ENCODE measurements at places on chromosomes 7 and 10.

DNA sequence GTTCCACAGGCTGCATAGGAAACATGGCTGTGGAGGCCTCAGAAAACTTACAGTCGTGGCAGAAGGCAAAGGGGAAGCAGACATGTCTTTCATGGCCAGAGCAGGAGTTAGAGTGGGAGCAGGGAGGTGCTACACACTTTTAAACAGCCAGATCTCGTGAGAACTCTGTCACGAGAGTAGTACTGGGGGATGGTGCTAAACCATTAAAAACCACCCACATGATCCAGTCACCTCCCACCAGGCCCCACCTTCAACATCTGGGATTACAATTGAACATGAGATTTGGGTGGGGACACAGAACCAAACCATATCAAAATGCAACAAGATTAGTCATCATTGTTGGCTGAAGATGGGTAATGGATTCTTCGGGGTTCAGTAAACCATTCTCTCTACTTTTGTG, 65.4 kb upstream of the PDCD4 start:
- DNase-seq = no peak

- no peak for DNase-seq
Measured at GRCh38 chr7:158123214-158123613, 464.4 kb downstream of the PTPRN2 start.

DNA sequence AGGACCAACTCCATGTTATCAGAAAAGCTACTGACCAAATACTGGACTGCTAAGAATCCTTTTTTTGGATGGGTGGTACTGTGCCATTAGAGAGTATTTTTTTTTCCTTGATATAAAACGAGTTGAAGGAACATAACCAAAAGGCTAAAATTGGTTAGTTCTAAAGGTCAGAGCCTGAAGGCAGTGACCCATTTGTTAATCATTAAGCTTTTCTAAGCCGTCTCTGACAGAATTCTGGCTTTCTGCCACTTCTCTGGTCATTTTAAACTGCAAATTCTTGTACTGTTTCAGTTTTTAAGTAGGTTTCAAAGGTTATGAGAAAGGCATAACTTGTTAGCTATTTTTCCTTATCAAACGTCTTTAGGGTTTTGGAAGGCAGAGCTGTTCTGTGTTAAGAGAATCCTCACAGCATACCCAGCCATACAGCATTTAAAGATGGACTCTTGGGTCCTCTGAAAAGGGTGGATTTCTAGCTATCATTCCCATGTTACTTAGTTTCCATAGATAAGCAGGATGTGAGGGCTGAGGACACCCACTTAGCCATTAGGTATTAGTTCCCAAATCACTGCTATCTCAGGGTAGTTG, 196.8 kb downstream of the RNLS start:
- no peak for DNase-seq

- no peak for DNase-seq
Measured at GRCh38 chr7:64811767-64812166, 17.5 kb downstream of the ZNF138 start.

GRCh38 chr10:67527351-67527750, 168.6 kb downstream of the CTNNA3 start:
- DNase-seq = no peak

DNA sequence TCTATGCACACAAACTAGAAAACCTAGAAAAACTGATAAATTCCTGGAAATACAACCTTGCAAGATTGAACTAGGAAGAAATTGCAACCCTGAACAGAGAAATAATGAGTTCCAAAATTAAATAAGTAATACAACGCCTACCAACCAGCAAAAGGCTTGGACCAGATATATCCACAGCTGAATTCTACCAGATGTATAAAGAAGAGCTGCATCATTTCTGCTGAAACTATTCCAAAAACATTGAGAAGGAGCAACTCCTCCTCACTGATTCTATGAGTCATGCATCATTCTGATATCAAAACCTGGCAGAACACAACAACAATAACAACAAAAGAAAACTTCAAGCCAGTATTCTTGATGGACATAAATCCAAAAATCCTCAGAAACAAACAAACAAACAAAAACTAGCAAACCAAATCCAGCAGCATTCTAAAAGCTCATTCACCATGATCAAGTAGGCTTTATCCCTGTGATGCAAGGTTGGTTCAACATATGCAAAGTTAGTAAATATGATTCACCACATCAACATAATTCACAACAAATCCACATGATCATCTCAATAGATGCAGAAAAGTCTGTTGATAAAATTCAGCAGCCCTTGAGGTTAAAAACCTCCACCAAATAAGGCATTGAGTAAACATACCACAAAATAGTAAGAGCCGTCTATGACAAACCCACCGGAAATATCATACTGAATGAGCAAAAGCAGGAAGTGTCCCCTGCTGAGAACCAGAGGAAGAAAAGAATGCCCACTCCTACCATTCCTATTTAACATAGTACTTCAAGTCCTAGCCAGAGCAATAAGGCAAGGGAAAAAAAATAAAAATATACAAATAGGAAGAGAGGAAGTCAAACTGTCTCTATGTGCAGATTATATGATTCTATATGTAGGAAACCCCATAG, 98.2 kb downstream of the PCDH15 start:
- no peak for DNase-seq

DNA sequence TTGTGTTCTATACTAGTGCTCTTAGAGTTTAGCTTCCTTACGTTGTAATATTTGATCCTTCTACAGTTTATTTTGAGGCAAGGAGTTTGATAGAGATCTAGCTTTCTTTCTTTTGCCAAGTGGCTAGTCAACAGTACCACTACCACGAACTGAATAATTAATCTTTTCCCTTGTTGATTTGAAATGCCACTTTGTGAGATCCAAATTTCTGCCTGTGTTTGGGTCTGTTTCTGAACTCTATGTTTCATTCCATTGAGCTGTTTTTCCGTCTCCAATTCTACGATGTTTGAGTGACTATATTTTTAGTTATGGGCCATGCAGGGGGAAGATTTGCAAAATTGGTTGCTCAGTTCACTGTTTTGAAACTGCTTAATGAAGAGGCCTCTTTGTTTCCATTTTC, 134.7 kb downstream of the KIAA1217 start:
- no peak for DNase-seq

GRCh38 chr7:130662426-130662825, 6.1 kb downstream of the COPG2 start:
- DNase-seq = no peak

DNA sequence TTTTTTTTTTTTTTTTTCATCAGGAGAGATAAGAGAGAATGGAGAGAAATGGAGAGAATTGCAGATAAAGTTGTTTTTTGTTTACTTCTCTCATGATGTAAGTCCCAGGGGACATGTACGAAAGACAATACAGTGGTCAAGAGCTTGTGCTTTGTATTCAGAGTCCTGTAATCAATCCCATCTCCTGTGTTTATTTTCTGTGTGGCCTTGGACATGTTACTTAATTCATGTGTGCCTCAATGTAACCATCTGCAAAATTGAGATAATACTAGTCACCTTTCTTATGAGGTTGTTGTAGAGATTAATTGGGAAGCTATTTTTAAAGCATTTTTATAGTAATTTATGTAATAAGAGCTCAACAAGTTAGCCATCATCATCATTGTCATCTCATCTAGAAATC, 117.5 kb downstream of the CDK14 start:
- no peak for DNase-seq

DNA sequence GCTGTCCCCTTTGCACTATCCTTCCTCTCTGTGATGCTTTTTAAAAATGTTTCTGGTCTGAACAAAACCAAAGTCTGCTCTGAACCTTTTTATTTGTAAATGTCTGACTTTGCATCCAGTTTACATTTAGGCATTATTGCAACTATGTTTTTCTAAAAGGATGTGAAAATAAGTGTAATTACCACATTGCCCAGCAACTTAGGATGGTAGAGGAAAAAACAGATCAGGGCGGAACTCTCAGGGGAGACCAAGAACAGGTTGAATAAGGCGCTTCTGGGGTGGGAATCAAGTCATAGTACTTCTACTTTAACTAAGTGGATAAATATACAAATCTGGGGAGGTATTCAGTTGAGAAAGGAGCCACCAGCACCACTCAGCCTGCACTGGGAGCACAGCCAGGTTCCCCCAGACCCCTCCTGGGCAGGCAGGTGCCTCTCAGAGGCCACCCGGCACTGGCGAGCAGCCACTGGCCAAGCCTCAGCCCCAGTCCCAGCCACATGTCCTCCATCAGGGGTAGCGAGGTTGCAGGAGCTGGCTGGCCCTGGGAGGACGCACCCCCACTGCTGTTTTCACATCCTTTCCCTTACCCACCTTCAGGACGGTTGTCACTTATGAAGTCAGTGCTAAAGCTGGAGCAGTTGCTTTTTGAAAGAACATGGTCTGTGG, 11.4 kb upstream of the CSGALNACT2 start:
- DNase-seq = peak; percentile 8

- no peak for DNase-seq
Measured at GRCh38 chr10:56596257-56596656, 235.2 kb upstream of the ZWINT start.

GRCh38 chr10:17669185-17669872, 25.4 kb downstream of the STAM start:
- no peak for DNase-seq

DNA sequence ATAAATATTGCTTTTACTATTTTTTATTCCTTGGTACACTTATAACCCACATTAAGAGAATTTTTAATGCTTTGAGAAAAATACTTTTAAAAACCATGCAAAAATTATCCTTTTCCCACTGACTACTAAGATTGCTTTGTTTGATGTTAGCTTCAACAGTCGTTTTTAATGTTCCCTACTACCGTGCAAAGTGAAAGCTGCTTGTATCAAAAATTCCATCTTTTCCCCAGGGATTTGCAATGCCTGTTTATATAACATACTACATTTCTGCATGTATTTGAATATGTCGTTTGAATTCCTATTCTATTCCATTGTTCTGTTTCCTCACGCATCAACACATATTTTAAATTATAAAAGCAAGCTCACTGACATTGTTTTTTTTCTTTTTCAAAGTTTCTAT, 54.4 kb downstream of the TFPI2 start:
- no peak for DNase-seq

GRCh38 chr7:33393770-33394169, 264.4 kb downstream of the BBS9 start:
- no peak for DNase-seq

DNA sequence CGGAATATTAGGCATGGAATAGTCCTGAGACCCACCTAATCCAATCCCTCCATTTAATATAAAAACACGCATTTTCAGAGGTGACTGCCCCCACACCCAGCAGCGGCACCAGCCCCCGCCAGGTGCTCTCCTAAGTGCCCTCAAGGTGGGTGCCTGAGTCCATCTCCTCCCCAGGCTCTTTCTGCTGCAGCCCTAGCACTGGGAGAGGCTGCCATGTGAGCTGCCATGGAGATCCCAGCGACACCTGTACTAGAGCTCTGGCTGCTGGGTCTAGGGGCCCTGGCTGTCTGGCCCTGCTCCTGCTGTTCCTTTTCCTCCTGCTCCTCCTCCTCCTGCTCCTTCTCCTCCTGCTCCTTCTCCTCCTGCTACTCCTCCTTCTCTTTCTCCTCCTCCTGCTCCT, 191.1 kb upstream of the BMPER start:
- no peak for DNase-seq

DNA sequence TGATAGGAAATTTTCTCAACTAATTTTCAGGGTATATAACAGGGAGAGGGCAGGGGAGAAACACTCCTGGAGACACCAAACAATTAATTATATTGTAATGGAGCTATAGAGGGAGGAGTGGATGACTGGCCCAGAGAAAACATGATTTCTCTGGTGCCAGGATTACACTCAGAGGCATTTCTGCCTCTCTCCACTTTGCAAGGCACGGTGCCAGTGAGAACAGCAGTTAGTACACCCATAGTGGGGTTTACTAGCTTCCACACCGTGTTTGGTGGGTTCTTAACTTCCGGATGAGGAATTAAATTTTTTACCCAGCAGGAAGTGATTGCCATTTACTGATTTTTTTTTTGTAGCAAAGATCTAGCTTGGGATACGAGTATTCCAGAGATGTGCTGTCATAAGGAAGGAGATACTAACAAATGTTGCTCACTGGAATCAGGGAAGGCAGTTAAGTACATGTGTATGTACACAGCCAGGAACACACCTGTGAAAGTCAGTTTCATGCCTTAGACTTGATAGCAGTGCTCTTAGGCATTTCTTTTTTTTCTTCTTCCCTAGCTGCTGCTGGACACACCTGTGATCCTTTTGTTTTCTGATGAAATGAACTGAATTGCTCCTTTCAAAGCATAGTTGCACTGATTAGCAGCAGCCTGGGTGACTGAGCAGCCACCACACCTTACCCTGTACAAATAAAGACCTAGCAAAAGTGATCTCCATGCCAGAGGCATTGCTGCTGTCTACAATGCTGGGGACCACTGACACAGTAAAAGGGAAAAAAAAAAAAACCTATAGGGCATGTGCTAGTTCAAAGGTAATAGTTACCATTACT, 58.1 kb downstream of the POLL start:
- DNase-seq = no peak

DNA sequence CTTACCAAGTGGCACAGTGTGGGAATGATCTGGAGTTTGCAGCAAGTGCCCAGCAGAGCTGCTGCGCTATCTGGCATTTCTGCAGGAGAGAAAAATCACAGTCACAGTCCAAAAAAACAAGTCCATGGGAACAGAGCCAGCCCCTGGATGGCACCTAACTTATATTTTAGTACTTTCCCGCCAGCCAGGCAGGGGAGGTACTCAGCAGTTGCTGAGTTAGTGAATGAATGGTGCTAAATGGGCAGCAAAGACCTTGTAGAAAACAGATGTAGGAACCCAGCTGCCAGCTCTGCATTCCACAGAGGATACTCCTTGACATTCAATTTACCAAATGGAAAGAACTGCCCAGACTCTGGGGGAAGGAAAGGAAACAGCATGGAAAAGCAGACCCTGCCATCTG, 54.5 kb downstream of the GSDME start:
- peak; percentile 79 for DNase-seq

DNA sequence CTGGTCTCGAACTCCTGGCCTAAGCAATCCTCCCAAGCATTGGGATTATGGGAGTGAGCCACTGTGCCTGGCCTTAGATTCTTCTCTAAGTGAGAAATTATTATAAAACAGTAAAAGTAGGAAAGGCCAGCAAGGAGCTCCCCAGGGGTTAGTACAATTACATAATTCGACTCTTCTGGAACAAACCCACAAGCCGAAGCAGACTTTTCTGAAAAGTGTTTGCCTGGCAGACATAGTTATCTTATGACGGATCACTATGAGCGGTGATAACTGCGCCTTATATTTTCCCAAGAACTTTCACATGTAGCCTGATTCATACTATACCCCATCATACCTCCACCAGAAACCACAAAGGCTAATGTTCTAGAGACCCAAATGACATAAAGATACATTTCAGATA, 30.2 kb upstream of the SH3PXD2A start:
- no peak for DNase-seq

DNA sequence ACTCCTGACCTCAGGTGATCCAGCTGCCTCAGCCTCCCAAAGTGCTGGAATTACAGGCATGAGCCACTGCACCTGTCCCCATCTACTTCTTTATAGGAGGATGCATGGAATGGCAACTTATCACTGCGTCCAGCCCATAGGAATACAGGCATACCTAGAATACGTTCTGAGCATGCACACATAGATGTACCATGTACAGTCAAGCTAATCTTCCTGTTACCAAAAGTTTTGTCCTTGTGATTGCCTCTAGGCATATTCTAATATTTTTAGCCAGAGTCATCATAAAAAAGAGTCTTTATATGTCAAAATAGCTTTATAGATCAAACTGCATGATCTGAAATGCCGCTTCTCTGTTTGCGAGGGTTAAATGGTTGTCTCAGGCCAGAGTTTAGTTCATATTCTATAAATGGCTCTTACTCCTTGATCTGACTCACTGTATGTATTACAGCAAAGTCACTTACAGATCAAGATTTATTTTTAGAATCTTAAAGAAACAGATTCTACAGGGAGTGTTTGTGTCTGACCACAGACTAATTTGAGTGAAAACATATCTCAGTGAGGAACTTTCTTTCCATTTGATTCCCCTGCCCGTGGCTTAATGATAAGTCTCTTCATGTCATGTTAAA, 210.9 kb downstream of the CREB5 start:
- DNase-seq = no peak
